NCI-H510A (cell line): ENCODE measurements at places on chromosomes 7 and 10.

DNA sequence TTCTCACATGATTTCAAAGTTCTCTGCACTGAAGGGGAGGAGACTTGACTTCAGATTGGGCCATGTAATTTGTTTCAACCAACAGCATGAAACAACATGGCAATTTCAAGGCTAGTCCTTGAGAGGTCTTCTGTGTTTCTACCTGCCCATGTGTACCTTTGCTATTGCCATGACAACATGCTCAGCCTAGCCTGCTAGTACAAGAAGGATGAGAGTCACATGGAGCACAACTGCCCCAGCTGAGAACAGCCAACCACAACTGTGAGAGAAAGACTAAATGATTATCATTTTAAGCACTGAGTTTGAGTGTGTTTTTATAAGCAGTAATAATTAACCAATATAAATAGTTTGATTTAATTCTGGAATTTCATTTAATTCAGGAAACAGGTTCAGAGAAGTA, 41.9 kb downstream of the ANKMY2 start:
- DNase-seq = no peak

GRCh38 chr7:27962273-27962672, 218.3 kb downstream of the JAZF1 start:
- DNase-seq = no peak

- no peak for DNase-seq
Observed at GRCh38 chr7:69749372-69749979, 151.2 kb downstream of the AUTS2 start.

GRCh38 chr7:117148971-117149370, 173.9 kb downstream of the WNT2 start:
- no peak for DNase-seq

- no peak for DNase-seq
Observed at GRCh38 chr10:117603081-117603480, 60.5 kb downstream of the EMX2 start.

DNA sequence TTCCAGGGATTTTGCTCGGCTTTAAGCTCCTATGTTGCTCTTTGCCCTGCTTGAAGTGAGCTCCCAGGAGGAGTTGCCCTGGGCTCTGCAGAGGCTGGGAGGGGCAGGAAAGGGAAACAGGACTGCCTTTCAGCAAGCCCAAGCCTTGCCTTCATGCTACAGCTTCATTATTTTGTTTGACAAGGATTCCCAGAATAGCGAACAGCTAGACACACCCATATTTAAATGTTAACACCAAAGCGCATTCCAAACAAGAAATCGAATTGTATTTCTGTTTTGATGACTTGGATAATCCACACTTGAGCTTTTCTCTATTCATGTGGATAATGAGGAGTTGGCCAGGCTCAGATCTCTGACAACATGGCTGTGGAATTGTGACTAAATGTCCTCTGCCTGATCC, 6.3 kb downstream of the KIAA1217 start:
- no peak for DNase-seq

DNA sequence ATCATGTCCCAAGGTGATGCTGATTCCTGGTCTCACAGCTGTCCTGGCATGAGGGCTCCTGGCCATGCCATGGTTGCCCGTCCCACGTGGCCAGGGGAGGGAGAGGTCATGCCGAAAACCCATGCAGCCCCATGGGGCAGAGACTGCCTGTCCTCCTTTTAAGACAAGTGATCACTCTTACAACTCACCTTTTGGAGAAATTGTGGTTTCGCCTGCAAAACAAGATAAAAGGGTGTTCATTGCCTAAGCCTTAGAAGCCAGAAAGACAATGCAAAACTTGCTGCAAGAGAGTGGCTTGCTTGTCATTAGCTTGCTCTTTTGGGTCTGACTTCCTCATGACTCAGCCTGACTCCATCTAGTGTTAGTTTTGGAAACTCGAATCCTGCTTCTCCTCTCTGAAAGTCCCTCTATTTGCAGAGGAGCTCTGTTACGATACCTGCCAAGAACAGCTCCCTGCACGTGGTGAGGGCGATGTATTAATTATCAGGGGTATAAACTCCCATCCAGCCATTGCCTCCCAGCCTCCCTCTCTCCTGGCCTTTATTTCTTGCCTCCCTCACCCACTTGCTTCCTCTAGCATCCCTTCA, 26.7 kb downstream of the TMEM273 start:
- no peak for DNase-seq

GRCh38 chr10:126156012-126156411, 232.3 kb downstream of the ADAM12 start:
- DNase-seq = peak; percentile 54

DNA sequence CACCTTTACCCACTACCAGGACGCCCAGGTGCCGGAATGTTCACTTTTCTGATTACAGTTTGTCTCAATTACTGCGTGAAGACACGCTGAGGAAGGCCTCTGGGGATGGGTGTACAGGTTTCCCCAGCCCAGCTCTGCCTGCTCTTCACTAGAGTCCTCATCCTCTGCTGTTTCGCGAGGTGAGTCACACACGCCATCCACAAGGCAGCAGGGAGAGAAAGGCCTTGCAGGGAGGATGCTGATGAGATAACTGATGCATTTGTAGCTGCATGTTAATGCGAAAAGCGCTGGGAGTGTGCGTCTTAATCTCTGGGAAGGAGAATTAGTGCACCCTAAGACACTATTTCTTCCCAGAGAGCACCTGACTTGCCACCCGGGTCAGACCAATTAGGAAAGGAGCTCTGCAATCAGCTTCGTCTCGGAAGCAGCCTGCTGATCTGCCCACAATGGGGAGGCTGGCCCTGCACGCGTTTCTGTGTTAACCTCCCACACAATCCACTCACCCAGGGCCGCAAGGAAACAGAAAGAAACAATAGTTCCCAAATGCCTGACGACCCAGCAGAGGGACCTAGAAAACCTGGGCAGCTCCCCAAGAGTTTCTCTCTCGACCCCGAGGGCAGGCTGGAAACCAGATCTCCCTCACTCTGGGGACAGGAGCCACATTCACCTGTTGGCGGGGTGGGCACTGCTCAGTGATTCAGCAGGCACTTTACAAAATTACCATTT, 578.7 kb downstream of the GLRX3 start:
- DNase-seq = no peak

GRCh38 chr10:98466861-98467505, 20.2 kb upstream of the HPS1 start:
- DNase-seq = no peak

DNA sequence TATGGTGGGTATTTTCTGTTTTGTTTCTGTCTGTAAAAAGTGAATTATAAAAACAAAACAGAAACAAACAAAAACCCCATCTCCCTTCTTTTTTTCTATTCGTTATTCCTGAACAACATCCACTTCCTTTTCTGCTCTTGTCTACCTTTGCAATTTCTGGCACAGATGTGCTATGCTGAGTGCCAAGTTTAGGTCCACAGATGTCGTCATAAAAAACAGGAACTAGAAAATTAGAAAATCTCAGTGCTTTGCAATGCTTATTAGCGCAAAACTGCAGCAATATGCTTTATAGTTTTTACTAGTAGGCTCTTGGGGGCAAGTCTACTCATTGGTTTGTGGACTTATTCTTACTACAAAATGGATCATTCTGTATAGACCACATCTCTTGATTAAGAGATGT, 94.2 kb upstream of the PRKCQ start:
- no peak for DNase-seq

- DNase-seq = no peak
Observed at GRCh38 chr10:63579371-63580014, 58.3 kb downstream of the REEP3 start.

GRCh38 chr10:102352066-102352715, 43.3 kb upstream of the NFKB2 start:
- peak; percentile 83 for DNase-seq

- no peak for DNase-seq
Observed at GRCh38 chr7:74505471-74506324, 52.0 kb downstream of the GTF2IRD1 start.

DNA sequence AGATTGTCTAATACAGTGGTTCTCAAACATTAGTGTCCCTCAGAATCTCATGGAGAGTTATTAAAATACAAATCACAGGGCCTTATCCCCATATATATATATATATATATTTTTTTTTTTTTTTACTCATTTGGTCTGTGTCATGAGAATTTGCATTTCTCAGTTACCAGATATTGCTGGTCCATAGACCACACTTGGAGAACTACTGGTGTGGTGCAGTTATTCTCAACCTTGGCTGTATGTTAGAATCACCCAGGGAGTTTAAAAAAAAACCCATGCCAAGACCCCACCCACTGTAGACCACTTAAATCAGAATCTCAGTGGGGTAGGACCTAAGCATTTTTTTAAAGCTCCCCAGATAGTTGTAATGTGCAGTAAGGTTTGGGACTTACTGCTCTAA, 179.9 kb downstream of the AUTS2 start:
- DNase-seq = no peak

GRCh38 chr10:118775478-118775877, 20.7 kb upstream of the CACUL1 start:
- no peak for DNase-seq

- DNase-seq = no peak
Observed at GRCh38 chr7:124364283-124364682, 331.4 kb upstream of the TMEM229A start.

DNA sequence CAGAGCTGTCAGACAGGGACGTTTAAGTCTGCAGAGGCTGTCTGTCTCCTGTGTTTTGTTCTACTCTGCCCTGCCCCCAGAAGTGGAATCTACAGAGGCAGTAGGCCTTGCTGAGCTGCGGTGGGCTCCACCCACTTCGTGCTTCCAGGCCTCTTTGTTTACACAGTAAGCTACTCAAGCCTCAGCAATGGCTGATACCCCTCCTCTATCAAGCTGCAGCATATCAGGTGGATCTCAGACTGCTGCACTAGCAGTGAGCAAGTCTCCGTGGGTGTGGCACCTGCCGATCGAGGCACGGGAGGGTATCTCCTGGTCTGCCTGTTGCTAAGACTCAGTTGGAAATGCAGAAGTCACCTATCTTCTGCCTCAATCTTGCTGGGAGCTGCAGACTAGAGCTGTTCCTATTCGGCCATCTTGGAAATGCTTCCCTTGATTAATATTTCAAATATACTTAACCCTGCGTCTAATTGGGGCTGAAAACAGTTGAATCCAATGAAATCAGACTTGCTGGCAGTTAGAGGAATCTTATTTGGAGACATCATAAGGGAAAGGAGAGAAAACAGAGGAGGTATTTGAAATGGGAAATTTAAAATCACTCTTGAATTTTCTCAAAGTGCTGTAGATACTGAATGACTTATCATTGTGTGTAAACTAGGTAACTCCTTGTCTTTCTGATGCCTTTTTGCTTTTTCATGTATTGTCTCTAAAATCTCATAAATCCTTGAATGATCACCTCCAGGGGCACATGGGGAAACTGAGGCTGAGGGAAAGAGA, 13.8 kb upstream of the CYP3A5 start:
- DNase-seq = peak; percentile 17

- DNase-seq = no peak
Observed at GRCh38 chr10:33132626-33133025, 174.6 kb upstream of the ITGB1 start.

DNA sequence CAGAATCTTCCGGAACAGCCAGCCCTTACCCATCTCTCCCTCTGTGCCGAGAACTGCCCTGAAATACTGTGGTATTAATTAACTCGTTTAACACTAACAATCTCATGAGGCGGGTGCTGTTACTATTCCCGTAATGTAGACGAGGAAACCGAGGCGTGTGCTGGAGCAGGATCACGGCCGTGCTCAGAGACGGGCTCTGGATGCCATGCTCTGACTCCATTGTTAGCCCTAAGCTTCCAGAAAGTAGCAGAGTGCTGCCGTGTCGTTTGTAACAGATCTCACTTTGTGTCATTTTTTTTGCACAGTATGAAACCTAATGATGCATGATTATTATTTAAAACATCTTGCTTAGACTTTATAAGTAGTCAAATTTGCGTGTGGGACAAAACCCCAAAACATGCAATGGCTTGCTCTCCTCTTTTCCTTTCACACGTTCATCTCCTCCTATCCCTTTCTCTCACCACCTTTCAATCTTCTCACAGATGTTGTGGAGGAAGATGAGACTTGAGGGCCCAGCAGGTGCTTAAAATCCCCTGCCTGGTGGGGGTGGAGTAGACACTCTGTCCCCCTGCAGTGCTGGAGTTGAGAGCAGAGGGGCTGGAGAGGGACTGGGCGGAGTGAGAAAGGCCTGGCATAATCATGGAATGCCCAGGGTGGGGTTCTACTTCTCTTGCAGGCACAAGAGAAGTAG, 482 bp upstream of the ACTR3C start:
- no peak for DNase-seq

DNA sequence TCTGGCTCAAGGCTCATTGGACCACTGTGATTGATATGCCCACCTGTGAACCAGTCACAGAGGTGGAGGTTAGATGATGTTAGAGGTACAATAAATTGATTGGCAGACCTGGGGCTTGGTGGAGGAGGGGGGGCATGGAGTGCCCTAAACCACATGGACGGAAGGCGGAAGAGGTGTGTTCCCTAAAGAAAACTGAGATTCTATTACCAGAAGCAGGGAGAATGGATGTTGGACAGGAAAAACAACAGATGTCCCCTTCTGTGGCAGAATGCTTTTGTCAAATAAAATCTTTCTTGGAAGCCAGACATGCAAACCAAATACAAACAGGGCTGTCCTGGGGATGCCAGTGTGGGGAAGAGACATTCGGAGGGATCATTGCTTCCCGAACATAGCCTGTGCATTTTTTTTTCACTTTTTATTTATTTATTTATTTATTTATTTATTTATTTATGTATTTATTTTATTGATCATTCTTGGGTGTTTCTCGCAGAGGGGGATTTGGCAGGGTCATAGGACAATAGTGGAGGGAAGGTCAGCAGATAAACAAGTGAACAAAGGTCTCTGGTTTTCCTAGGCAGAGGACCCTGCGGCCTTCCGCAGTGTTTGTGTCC, 433.9 kb downstream of the RPS24 start:
- DNase-seq = no peak

- DNase-seq = no peak
Observed at GRCh38 chr7:66150471-66150870, 35.8 kb downstream of the CRCP start.

- no peak for DNase-seq
Observed at GRCh38 chr7:53303781-53304180, 268.3 kb downstream of the POM121L12 start.

DNA sequence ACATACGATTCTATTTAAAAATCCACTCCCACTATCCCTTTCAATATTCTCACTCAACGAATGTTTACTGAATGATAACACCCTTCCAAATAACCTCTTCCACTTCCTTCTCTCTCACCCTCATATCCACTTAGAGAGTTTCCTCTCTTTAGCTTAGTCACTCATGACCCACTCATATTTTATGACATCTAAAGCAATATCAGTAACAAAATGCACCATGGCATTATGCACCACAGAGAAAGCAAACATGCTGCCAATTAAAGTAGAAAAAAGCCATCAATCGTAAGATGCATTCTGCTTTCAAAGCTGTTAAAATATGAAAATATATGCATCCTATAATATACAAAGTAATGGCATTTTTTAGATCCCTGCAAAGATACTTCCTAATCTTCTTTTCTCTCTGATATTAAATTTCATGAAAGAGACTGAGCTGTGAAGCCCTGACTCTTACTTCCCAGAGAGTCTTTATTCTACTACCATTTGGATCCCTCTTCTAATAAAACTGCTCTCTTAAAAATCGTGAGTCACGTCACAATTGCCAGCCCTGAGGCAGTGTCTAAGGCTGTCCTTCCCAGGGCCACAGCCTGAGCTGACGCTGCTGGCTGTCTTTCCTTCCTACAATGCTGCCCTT, 283.0 kb upstream of the KLF6 start:
- DNase-seq = no peak
